ENCODE measurements at places on chromosomes 2 and 18. TPM values are rescaled to one million over a fixed set of nuclear protein-coding genes. Genes with fewer than 3 reads are reported as not detected.

GRCh38 chr2:2326068-2327040 is 4.7 kb downstream of the MYT1L start:
- H3K4me1 ChIP-seq, result no peaks in the 10 kb centered on the region
- DNase-seq, result no peak
- H3K27ac ChIP-seq, result no peak overlapping the region
- H3K27me3 ChIP-seq, result no peaks in the 10 kb centered on the region
- no peak overlapping the region for H3K4me3 ChIP-seq

Gene KCNS3
- not detected for total RNA-seq

DNA sequence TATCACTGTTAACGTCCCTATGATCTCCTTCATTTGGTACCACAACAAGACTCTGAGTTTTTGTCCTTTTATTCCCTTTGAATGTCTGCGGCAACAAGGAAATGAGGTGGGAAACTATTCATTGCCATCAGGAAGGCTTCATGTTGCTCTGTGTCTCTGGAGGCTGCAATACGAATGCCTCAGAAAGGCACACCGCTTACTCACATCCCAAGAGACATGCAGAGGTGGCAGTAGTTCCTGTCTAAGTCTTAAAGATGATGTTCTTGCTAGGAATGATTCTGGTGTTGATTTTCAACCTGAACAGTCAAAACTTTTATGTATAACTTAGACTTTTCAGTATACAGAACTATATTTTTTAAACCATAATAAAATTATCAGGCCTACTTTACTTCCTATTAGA is 24.0 kb downstream of the CNTNAP5 start:
- H3K27ac ChIP-seq, result no peak overlapping the region
- no peaks in the 10 kb centered on the region for H3K36me3 ChIP-seq
- H3K4me3 ChIP-seq, result no peak overlapping the region

GRCh38 chr18:78861706-78862105 is 117.9 kb upstream of the SALL3 start:
- no peaks in the 10 kb centered on the region for H3K27me3 ChIP-seq
- DNase-seq, result no peak
- H3K4me1 ChIP-seq, result no peaks in the 10 kb centered on the region

GRCh38 chr2:199439066-199439465 is 18.7 kb downstream of the SATB2 start:
- peaks cover 3% of the 10 kb centered on the region for H3K27me3 ChIP-seq
- no peaks in the 10 kb centered on the region for H3K36me3 ChIP-seq
- H3K4me3 ChIP-seq, result no peak overlapping the region
- H3K27ac ChIP-seq, result no peak overlapping the region
- DNase-seq, result no peak

GRCh38 chr18:76495435-76496193 is 572 bp upstream of the ZNF516 start:
- peak overlapping the region; percentile 81 for H3K4me3 ChIP-seq
- H3K36me3 ChIP-seq, result no peaks in the 10 kb centered on the region
- peak; percentile 31 for DNase-seq
- H3K27ac ChIP-seq, result peak overlapping the region; percentile 43
- peaks cover under 1% of the 10 kb centered on the region for H3K4me1 ChIP-seq

- no peak overlapping the region for H3K27ac ChIP-seq
- H3K4me1 ChIP-seq, result no peaks in the 10 kb centered on the region
- H3K36me3 ChIP-seq, result no peaks in the 10 kb centered on the region
- no peak overlapping the region for H3K4me3 ChIP-seq
- no peaks in the 10 kb centered on the region for H3K27me3 ChIP-seq
- no peak for DNase-seq
Measured at GRCh38 chr18:67731851-67732250, 215.3 kb upstream of the DSEL start.

Gene LAPTM4A
- total RNA-seq, result 32.3 TPM

GRCh38 chr2:224366267-224366844 is 35.6 kb downstream of the FAM124B start:
- no peaks in the 10 kb centered on the region for H3K27me3 ChIP-seq
- DNase-seq, result no peak
- H3K27ac ChIP-seq, result no peak overlapping the region
- no peaks in the 10 kb centered on the region for H3K36me3 ChIP-seq
- no peak overlapping the region for H3K4me3 ChIP-seq

DNA sequence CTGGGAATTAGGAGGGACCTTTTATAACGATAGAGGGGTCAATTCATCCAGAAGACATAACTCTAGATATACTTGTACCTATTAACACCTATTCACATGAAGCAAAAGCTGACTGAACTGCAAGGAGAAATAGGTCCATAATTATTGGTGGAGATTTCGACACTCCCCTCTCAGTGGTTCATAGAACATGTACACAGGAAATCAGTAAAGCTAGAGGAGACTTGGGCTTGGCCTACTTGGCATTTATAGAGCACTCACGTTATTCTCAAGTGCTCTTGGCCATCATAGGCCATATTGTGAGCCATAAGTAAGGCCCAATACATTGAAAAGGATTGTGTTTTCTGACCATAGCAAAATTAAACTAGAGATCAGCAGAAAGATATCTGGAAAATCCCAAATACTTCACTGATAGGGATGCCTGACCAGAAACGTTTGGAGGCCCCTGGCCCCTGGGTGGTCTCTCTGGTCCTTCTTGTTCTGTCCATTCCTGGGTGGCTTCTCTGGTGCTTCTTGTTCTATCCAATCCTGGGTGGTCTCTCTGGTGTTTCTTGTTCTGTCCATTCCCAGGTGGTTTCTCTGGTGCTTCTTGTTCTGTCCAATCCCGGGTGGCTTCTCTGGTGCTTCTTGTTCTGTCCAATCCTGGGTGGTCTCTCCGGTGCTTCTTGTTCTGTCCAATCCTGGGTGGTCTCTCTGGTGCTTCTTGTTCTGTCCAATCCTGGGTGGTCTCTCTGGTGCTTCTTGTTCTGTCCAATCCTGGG is 49.0 kb downstream of the SNED1 start:
- H3K4me1 ChIP-seq, result no peaks in the 10 kb centered on the region
- no peaks in the 10 kb centered on the region for H3K36me3 ChIP-seq
- no peaks in the 10 kb centered on the region for H3K27me3 ChIP-seq
- DNase-seq, result no peak

DNA sequence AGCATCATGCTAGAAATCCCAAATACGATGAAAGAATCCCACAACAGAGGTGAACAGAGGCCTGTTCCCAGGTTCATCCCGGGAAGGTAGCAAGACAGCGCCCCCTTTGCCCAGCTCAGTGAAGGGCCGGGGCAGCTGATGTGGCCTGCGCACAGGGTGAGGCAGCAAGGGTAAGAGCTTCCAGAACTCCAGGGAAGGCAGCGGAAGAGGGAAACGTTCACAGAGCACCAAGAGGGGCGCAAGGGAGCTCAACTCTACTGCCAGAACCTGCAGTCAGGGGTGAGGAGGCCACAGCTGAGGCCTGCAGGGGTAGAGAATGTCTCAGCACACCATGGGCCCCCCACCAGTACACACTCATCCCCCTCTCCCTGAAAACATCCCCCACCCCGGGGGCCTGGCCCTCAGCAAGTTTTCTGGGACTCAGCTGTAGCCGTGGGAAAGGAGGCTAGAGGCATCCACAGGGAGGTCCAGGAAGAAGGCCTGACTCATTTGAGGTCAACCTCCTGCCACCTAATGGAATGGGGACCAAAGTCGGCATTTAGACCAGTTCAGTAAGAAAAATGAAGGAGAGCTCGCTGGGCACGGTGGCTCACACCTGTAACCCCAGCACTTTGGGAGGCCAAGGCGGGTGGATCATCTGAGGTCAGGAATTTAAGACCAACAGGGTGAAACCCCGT is 95.6 kb upstream of the ASAP2 start:
- no peaks in the 10 kb centered on the region for H3K36me3 ChIP-seq
- no peaks in the 10 kb centered on the region for H3K4me1 ChIP-seq
- no peaks in the 10 kb centered on the region for H3K27me3 ChIP-seq
- H3K4me3 ChIP-seq, result no peak overlapping the region
- no peak for DNase-seq

GRCh38 chr2:221527776-221528309 is 44.3 kb downstream of the EPHA4 start:
- H3K4me1 ChIP-seq, result peaks cover 37% of the 10 kb centered on the region
- no peak for DNase-seq
- no peaks in the 10 kb centered on the region for H3K27me3 ChIP-seq
- H3K4me3 ChIP-seq, result no peak overlapping the region

Gene UGT1A8
- total RNA-seq, result not detected
